ENCODE measurements at places on chromosomes 4 and X.

DNA sequence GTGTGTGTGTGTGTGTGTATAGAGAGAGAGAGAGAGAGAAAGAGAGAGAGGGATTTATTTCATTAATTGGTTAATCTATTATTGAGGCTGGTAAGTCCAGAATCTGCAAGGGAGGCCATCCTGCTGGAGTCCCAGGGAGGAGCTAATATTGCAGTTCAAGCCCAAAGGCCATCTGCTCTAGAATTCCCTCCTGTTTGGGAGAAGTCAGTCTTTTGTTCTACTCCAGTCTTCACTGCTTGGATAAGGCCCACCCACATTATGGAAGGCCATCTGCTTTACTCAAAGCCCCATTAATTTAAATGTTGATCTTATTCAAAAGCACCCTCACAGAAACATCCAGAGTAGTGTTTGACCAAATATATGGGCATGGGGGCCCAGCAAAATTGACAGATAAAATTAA lies 317.5 kb upstream of the RASGEF1B start:
- DNase-seq, result no peak

GRCh38 chr4:184097241-184097605 lies 120.5 kb downstream of the ENPP6 start:
- no peak for DNase-seq

GRCh38 chr4:143599827-143600226 lies 86.3 kb downstream of the SMARCA5 start:
- DNase-seq, result no peak

- no peak for DNase-seq
Observed at GRCh38 chr4:20266215-20267082, 14.7 kb downstream of the SLIT2 start.

- no peak for DNase-seq
Observed at GRCh38 chr4:101647710-101648034, 142.9 kb upstream of the BANK1 start.

DNA sequence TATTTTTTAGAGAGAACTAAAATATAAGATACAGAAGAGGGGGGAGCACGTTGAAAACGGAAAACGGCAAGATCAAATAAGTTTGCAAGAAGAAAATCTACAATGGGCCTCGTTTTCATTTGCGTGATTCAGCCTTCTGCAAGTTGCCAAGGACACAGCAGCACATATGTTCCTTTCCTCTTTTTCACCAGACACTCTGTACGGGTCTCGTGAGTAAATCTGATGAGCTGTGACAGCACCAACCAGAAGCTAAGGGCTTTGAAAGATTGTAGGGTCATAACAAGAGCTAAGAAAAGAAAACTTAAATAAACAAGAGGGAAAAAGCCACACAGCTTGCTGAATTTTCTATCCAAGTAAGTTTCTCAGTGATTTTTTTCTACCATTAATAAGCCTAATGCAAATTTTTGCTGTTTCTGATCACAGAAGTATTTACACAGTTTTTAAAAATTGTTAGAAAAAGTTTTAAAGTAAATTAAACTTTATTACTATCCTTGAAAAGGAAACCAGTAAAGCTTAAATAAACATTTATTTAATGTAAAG lies 63.4 kb downstream of the SCML2 start:
- DNase-seq, result no peak

GRCh38 chr4:7723625-7724024 lies 216.0 kb downstream of the AFAP1 start:
- no peak for DNase-seq

GRCh38 chr4:145283909-145284308 lies 103.5 kb upstream of the OTUD4 start:
- DNase-seq, result no peak

- DNase-seq, result no peak
Observed at GRCh38 chrX:47621851-47622250, 2.2 kb upstream of the SYN1 start.

DNA sequence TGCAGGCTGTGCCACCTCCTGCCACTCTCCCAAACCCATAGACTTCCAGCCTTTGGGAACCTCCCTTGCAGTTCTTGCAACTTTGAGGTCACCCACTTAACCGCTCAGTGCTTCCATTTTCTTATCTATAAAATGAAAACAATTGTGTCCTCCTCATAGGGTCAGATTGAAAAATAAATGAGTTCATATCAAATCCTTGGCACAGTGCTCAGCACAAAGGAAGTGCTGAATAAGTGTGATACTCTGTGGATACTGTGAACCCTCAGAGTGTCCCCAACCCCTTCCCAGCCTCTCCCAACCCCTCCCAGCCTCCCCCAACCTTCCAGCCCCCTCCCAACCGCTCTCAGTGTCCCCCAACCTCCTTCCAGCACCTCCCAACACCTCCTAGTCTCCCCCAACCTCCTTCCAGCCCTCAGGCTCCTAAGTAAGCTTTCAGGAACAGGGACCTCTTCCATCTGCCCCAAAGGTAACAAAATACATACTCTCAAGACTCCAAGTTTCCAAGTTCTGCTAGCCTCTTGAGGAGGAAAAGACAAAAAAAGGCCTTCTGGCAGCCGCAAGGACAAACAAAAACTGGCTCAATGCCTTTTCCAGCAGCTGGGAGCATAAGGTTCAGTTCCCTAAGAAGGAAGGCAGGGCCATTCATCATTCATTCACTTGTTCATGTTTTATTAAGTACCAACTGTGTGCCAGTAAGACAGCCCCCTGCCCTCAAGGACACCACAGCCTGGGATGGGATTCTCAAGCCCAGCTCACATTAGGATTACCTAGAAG lies 46.1 kb upstream of the LGI2 start:
- no peak for DNase-seq

DNA sequence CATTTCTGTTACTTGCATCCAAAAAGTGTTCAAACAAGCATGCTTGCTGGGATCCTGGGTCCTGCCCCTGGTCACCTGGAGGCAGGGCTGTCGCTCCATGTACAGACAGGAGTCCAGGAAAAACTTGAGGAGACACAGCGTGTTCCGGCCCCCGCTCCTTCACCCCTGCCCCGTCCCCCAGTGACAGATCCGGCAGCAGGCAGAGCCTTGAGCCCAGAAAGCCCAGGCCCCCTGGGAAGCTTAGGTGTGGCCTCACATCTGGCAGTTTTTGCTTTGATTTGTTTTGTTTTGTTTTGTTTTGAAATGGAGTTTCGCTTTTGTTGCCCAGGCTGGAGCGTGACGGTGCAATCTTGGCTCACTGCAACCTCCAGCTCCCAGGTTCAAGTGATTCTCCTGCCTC lies 67.0 kb downstream of the TRMT44 start:
- no peak for DNase-seq

DNA sequence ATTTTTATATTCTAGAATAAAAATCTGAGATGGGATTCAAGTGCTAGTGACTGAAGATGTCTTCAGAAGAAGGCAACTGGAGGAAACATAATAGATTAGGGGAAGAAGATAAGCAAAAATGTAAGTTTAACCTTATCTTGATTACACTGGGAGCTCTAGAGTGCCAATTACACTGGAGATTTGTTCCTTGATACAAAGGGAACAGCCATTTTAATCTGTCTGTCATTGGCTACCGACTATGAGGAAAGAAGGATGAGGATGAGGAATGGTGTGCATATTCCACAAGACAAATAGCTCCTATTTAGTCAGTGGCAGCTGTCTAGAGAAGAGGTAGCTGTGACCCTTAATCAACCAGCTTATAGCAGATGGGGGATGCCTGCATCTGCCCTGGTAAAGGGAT lies 1034.5 kb upstream of the IGFBP7 start:
- no peak for DNase-seq

DNA sequence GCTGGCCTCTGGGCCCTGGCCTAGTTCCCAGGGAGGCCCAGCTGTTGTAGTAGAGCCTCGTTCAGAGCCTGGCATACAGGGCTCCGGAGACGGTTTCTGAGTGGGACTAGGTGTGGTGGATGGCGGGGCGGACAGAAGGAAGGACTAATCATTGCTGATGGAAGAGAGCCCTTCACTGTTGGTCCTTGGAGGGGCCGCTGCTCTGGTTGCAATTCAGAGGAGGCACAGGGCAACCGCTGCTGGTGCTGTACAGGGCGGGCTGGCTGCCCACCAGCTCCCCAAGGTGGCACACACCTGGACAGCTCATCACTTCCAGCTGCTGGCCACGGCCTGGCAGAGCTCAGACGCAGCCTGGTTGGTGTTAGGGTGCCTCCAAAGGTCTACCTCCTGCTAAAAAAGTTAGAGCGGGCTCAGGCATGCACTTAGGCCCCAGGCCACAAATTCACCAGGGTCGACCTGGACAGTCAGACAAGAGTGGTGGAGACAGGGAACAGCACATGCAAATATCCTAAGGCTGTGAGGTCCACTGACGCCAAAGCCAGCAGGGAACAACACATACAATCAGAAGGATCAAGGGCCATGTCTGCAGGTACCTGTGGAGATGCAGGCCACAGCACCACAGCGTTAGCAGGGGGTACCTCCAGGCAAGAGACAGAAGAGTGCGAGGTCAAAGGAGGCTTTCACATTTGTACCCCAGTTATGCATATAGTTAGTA lies 7.5 kb upstream of the RNF4 start:
- DNase-seq, result no peak

GRCh38 chrX:112826023-112826422 lies 14.6 kb downstream of the AMOT start:
- no peak for DNase-seq

GRCh38 chr4:37542706-37543105 lies 143.5 kb downstream of the RELL1 start:
- no peak for DNase-seq

GRCh38 chrX:102154218-102154860 lies 1.4 kb downstream of the BEX5 start:
- no peak for DNase-seq

- DNase-seq, result no peak
Observed at GRCh38 chr4:89491761-89492160, 184.2 kb upstream of the GPRIN3 start.

All from stimulated activated CD8-positive, alpha-beta memory T cell treated with anti-CD3 and anti-CD28 coated beads, Interleukin-15, amount 100 ng/mL, for 1 hour (primary cell).